ENCODE measurements at places on chromosomes 1 and 21.

GRCh38 chr1:90387805-90388204 lies 329.3 kb downstream of the BARHL2 start:
- DNase-seq, result no peak

DNA sequence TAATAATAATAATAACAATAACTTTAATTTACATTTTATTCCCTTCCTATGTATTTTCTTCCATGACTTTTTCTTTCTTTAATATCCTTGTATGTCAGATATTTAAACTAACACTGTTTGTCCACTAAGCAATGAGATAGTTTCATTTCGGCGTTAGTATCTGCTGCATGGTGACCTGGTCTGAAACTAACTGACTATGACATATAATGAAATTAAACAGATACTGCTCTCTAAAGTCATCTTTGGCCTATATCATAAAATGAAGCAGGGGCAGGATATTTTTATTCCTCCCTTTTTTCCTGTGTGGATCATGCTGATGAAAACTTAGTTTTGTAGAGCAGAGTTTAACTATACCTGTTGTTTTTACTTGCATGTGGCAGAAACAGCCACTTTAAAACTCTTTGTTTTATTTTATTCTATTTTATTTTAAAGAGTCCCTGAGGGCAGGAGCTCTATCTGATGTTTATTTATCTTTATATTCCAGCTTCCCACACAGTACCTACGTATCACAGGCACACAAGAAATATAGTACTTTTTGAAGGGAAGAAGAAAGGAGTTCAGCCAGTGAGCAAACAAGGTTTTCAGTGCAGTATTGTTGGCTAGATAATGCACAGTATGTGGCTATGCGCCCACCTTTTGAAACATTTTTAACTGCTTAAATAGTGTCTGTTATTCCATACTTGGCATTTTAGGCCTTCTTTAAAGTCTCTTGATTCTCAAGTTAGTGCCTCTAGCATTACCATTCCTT lies 165.6 kb downstream of the PHTF1 start:
- no peak for DNase-seq

DNA sequence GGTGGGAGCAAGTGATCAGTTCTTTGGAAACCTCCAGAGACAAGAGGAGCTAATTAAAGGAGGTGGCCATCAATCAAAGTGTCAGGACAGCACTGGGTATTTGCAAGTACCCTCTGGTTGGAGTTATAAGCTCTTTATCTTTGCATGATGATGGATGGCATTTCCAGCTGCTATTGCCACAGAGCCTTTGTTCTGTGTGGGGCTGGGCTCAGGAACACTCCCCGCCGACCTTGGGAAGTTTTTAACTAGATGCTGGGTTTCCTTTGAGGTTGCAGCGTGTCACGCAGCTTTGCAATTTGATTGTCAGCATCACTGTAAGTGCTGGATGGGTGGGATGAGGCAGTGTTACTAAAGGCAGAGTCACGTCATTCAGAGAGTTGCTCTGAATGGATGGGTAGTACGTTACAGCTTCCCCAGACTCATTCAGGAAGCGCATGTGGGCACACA lies 68.9 kb downstream of the CNIH3 start:
- peak; percentile 48 for DNase-seq

GRCh38 chr1:83998498-83999315 lies at the start of gene TTLL7:
TTLL7 (minus strand) TSS chr1:83999132; CDS start chr1:83952211, 46,921 bp downstream.
- DNase-seq, result peak; percentile 73

Measured in NCI-H526 treated with DMSO at 0.1 percent for 48 hours (cell line).